Endothelial cell of umbilical vein (primary cell): ENCODE measurements at places on chromosomes 12 and 14. TPM values are rescaled to one million over a fixed set of nuclear protein-coding genes. Genes with fewer than 3 reads are reported as not detected.
A peak's percentile ranks its signal among the peaks of the same experiment; 100 is the strongest.

DNA sequence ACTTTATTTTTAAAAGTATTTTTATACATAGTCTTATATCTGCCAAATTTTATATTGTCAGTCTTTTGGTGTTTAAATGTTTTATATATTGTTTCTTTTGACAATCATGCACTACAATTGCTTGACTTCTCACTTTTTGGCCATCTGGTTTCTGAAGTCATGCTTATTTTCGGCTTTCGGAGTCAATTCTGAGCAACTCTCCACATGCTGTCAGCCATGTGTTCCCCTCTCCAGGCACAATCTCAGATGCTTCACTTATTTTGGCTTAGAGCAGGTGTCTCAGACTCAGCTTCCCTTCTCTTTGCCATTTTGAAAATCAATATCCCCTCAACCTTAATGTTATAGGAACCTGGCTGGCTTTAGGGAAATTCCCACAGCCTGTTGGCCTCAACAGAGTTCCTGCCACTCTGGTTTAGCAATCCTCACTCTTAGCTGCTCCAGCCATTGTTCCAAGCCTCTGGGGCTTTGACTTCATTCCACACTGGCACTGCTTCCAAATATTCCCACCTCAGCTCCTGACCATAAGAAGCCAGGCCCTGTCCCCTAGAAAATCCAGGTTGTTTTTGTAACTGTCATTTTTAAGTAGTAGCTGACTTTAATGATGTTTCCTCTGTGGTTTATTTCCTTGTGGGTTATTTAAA is 125.5 kb upstream of the FAR2 start:
- no peak for DNase-seq
- H3K4me1 ChIP-seq, result no peaks in the 10 kb centered on the region
- no peaks in the 10 kb centered on the region for H3K36me3 ChIP-seq
- H3K27ac ChIP-seq, result no peak overlapping the region
- no peaks in the 10 kb centered on the region for H3K27me3 ChIP-seq

- H3K4me3 ChIP-seq, result no peak overlapping the region
- no peak overlapping the region for H3K27ac ChIP-seq
- peaks cover 5% of the 10 kb centered on the region for H3K4me1 ChIP-seq
- no peak for DNase-seq
- H3K27me3 ChIP-seq, result no peaks in the 10 kb centered on the region
- no peaks in the 10 kb centered on the region for H3K36me3 ChIP-seq
Measured at GRCh38 chr14:100191584-100192249, 32.3 kb upstream of the DEGS2 start.

DNA sequence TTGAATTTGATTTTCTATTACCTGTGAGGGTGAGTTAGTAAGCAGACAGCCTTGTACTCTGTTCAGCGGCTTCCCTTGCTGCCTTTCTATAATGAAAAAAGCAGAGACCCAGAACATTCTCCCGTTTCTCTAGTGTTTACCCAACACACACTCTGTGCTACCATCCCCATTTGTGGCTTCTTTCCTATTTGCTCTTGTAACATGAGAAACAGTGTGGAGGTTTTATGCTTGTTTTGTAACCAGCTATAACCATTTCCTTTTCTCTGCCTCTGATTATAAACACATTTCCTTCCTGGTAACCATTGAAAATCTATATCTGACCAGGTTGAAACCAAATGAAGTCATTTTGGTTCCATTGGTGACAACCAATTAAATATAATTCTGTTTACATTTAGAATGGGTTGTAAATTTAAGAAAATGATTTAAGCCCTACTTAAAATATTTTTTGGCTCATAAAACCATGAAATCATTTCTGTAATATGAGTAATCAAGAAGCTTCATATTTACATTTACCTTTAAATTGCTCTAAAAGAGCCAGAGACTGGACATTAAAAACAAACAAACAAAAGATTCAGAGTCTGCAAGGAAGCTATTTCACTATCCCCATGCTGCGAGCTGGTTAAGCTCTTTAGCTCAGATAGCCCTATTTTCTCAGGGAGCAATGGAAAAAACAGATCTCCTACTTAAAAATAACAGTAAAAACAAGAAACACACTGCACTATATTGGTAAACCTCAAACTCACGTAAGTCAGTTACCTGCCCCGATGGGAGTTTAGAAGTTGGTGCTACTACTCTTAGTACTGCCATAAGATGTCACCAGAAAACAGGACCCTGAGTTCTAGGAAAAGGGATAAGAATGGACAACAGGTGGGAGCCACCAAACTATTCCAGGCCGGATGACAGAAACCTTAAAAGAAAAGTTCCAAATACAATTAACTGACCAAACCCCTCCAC is 206.5 kb upstream of the EEA1 start:
- H3K4me1 ChIP-seq, result peaks cover 23% of the 10 kb centered on the region
- no peak overlapping the region for H3K4me3 ChIP-seq
- H3K27ac ChIP-seq, result peak overlapping the region; percentile 71
- no peaks in the 10 kb centered on the region for H3K27me3 ChIP-seq

GAS2L3 gene
- 39.9 and 47.1 TPM in 2 replicates for total RNA-seq

CD163 gene
- total RNA-seq, result not detected in 2 replicates

PLCZ1 gene
- total RNA-seq, result not detected in 2 replicates

IL23A gene
- total RNA-seq, result not detected in 2 replicates

DNA sequence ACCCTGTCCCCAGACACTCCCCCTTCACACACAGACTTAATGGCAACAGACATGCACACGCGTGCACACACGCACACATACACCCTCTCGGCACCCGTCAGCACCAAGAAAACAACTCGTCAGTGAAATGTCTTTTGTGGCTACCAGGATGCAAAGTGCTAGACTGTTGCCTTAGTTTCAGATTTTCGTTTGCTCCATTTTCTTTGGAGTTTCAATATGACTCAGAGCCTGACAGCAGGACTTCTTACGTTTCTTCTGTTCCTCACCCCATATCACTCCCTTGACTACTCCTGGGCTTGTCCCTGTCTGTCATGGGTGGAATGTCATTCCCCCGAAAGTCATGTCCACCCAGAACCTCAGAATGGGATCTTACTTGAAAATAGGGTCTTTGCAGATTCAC is 182.9 kb downstream of the GLT1D1 start:
- no peaks in the 10 kb centered on the region for H3K36me3 ChIP-seq
- no peak for DNase-seq
- no peak overlapping the region for H3K4me3 ChIP-seq
- H3K27me3 ChIP-seq, result no peaks in the 10 kb centered on the region
- no peaks in the 10 kb centered on the region for H3K4me1 ChIP-seq

- peaks cover 28% of the 10 kb centered on the region for H3K4me1 ChIP-seq
- no peaks in the 10 kb centered on the region for H3K27me3 ChIP-seq
- no peak overlapping the region for H3K27ac ChIP-seq
- no peak for DNase-seq
- H3K4me3 ChIP-seq, result no peak overlapping the region
- no peaks in the 10 kb centered on the region for H3K36me3 ChIP-seq
Measured at GRCh38 chr14:70904373-70904772, 2.9 kb upstream of the PCNX1 start.

ST8SIA1 gene
- total RNA-seq, result not detected in 2 replicates
